Non-pigmented ciliary epithelial cell (primary cell): ENCODE measurements at places on chromosomes 2 and 18.

DNA sequence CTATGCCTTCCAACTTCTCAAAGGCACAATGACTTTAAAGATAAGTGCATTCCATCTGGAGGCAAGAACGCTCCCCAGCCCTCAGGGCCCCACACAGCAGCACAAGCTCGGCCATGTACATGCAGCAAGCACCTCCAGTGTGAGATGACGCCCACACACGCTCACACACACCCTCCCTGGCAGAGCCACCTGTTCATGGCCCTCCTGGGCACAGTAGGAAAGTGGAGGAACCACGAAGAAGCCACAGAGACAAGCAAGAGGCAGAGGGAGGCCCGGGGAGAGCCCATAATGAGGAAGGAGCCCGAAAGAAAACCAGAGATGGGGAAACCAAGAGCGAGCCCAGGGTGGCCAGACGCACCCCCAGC is 21.7 kb downstream of the BIN1 start:
- no peak for DNase-seq

DNA sequence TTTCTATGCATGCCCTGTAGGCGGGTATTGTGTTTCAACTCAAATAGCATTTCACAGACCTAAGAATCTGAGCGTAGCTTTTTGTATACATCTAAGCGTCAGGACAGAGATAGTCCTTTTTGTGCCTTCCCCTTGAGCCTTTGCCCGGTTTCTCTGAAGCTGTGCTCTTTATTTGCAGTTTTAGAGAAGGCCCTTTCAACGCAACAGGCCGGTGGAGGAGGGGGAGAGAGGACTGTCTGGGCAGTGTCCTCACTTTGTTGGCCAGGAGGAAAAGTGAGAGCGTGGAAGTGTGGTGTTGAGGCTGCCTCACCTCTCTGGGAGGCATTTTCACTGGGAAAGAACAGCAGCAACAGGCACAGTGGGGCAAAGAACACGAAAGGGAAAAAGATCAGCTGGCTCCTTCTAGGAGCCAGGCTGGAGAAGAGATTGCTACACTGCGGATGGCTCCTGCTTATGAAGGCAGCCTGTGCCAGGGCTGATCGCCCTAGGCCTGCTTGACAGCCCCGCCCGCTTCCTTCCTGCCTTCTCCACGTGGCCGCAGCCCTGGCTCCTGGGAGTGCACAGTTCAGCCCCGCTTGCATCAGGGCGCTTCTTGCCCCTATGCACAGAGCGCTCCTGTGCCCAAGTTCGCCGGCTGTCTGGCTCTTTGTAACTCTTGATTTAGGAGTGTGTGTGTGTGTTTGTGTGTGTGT is 195.6 kb upstream of the POU3F3 start:
- DNase-seq: no peak

DNA sequence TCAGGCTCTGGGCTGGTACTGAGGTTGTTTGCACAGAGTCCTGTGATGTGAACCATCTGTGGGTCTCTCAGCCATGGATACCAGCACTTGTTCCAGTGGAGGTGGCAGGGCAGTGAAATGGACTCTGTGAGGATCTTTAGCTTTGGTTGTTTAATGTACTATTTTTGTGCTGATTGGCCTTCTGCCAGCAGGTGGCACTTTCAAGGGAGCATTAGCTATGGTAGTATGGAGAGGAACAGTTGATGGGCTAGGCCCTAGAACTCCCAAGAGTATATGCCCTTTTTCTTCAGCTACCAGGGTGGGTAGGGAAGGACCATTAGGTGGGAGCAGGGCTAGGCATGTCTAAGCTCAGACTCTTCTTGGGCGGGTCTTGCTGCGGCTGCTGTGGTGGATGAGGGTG is 257.0 kb upstream of the GYPC start:
- DNase-seq: no peak

DNA sequence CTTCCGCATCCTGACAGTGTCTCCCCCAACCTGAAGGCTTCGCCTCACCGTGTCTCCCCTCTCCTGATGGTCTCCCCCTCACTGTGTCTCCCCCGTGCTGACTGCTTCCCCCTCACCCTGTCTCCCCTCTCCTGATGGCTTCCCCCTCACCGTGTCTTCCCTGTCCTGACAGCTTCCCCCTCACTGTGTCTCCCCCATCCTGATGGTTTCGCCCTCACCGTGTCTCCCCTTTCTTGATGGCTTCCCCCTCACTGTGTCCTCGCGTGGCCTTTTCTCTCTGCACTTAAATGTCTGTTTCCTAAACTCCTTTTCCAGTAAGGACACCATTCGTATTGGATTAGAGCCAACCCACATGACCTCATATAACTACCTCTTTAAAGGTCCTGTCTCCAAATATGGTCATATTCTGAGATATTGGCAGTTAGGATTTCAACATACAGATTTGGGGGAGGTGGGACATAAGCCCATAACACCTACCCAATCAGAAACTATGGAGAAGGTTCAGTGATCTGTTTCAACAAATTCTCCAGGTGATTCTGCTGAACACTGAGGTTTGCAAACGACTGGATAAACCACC is 47.9 kb upstream of the RAB27B start:
- DNase-seq: no peak

DNA sequence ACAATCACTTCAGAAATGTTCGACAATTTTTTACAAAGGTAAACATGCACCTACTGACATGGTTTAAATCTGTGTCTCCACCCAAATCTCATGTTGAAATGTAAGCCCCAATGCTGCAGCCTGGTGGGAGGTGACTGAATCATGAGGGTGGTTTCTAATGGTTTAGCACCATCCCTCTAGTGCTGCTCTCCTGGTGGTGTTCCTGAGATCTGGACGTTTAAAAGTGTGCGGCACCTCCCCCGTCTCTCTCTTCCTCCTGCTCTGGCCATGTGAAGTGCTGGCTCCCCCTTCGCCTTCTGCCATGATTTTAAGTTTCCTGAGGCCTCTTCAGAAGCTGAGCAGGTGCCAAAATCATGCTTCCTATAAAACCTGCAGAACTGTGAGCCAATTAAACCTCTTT is 28.3 kb downstream of the MAP3K2 start:
- no peak for DNase-seq

DNA sequence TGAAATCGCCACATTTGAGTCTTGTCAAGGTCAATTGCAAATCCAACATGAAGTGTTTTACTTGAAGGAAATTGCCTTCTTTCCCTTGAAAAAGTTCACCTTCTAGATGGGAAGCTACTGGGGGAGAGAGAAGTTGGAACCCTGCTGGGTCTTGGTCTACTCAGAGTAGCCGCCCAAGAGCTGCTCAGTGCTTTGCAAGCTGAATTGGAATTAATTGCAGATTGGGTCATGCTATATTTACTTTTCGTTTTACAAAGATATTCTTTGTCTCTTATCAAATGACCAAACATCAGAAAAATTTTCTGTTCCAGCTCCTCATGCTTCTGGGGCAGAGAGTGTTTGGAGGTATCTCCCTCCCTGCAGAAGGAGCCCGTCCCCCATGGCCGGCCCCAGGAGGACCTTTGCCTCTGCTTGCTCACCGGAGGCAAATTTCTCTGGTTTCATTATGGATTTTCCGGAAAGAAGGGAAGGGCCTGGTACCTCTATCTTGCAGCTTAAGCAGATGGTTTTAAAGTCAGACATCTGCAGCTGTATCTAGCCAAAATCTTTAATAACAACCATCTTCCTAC is 289.7 kb downstream of the MYT1L start:
- no peak for DNase-seq

DNA sequence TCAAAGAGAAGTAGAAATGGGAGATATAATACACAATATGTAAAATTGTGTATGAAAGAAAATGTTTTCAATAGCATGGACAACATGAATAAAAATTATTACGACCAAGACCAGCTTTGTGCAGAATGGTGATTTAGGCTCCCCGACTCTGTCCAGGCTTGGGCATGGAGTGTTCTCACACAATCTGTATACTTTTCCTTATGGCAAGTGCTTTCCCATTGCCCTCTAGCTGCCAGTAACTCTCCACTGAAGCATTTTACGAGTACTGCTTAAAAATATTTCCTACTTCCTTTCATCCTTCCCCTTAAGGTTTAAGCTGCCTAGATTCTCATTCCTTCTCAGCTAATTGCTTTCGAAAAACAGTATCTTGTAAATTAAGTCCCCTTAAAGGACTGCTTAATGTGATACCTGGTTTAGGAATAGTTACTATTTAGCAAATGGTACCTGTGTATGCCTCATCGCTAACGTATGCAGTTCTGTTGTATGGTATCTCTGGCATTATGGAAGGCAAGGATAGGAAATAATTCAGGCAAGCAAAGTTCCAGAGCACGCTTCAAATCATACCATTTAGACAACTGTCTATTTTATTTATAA is 714.6 kb downstream of the ERBB4 start:
- DNase-seq: no peak
